Kidney tubule cell (primary cell): ENCODE measurements at places on chromosomes 6 and 20.

- no peak for DNase-seq
Observed at GRCh38 chr6:11960909-11961779, 51.0 kb upstream of the HIVEP1 start.

DNA sequence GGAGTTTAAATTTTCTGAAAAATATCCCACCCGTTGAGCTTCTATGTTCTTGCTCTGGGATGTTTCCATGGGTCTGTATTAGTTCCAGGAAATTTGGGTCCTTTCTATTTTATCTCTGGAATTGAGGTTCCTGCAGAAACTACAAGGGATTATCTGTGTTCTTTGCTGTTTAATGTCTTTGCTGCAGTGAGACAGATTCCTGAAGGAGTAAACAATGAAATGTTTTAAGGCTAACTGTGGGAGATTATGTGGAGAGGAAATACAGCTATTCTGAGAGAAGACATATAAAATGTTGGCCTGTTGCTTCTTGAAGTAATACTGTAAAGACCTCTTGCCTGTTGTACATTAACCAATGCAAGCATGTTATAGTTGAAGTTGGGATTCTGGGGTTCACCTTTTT, 43.5 kb downstream of the SAMD5 start:
- DNase-seq = no peak

DNA sequence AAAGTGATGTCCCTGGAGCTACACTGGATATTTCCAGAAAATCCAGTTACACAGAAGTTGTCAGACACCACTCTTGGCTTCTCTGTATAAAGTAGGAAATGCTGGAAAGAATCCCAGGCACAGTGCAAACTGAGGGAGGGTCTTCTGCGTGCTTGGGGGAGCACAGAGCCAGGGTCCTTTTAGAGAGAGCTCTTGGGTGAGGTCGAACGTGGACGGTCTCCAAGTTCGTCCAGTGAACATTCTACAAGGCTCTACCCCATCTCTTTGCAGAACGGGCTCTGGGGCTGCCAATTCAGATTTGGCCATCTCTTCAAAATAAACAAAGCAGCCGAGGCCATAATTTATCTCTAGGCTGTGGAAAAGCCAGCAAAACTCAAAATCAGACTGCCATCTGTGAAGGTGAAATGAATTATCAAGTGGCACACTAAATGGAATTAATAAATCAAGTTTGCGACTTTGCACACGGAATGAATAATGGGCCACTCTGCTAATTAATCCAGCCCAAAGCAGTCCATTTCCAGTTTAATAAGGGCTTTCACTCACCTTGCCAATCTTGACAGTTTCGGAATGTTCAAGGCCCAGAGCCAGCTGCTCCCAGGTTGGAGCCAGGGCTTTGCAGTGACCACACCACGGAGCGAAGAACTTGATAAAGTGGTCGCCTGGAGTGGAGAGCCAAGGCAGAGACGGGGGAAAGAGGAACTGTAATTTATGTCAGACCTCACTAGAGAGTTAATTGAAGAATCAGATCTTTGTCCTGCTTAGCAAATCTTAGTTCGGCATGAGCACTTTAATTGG, 19.3 kb downstream of the TXNDC5 start:
- DNase-seq = no peak

DNA sequence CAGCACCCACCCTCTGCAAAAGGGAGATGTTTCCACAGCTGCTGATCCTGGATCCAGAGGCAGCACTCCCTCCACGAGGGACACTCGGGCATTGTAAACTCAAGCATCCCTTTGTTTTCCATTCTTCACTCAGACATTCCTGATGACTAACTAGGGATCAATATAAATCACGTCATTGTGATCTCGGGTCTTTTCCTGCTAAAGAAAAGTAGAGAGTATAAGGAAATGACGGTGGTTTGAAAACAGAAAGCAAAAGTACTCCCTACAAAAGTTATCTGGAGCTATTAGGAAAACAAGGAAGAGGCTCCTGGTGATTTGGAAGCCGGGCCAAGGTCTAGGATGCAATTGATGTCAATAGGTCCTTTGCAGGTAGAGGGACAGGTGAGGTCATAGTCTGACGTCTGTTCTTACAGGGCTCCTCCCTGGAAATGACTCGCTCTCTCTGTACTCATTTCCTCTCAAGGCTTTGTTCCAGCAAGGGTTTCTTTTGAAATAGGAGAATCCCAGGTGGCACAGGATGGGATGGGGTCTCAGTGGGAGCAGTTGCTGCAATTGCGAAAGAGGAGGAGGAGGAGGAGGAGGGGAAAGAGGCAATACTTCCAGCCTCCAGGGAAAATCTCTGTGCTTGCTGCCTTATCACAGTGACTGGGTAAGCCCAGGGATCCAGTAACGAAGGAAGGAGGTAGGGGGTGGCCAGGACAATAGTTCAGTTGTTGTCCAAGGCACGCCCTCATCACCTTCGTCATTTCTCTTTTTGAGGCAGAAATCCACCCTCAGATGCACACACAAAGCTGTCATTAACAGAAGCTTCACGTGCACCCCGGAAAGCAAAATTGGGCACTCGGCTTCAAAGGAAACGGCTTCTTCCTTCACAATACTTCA, 222.8 kb downstream of the LY86 start:
- peak; percentile 95 for DNase-seq
